ENCODE measurements at places on chromosomes 13 and 19.

GRCh38 chr13:87094646-87095045, 576.5 kb upstream of the SLITRK5 start:
- no peak for DNase-seq

DNA sequence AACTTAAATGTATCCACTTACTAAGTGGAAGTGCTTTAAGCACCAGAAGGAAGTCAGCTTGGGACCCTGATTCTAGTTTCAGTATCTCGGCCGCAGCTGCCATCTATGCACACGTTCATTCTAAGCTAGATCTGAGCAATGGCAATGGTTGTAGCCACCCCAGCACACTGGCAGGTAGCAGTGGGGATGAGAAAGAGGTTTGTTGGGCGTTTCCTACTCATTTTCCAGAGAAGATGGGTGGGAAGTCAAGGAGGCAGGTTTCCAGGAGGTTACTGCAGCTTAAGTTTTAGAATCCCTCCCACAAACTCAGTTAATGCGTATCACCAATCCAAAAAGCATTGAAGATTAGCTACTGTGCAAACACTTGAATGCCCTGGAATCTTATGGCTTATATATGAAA, 114.2 kb upstream of the TSC22D1 start:
- DNase-seq, result no peak

GRCh38 chr13:34698945-34699344, 243.1 kb upstream of the NBEA start:
- no peak for DNase-seq

GRCh38 chr19:1675633-1676350, 23.4 kb upstream of the TCF3 start:
- no peak for DNase-seq

GRCh38 chr13:29520671-29521070, 74.8 kb downstream of the SLC7A1 start:
- DNase-seq, result no peak

DNA sequence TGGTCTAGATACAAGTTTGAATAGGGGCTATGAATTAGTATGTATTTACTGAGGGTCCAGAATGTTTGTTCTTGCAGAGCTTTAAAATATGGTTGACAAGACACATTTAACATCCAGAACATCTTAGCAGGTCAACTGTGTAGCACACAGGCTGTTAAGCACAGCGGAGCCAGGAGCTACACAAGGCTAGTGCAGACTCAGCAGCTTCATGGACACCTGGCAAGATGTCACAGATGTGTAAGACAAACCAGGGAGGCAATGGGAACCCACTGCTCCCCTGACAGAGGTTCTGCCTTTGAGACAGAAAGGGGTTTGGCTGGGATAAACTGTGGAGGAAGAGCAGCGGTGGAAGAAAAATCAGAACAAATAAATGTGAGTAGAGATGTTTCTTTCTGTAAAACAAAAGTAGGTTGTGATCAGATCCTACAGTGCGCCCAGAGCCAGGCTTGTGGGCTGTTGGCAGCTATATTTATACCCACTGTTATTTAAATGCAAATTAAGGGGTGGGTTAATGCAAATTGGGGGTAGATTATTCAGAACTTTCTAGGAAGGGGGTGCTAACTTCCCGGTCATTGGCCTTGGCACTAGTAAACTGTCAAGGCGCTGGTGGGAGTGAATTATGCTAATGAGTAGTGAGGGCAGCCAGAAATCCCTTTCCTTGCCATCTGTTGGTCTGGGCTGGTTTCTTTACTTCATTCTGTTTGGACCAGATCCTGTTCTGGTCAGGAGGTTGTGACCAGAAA, 33.0 kb downstream of the MIPEP start:
- no peak for DNase-seq

- no peak for DNase-seq
Measured at GRCh38 chr19:5789351-5789761, 1.6 kb downstream of the DUS3L start.

DNA sequence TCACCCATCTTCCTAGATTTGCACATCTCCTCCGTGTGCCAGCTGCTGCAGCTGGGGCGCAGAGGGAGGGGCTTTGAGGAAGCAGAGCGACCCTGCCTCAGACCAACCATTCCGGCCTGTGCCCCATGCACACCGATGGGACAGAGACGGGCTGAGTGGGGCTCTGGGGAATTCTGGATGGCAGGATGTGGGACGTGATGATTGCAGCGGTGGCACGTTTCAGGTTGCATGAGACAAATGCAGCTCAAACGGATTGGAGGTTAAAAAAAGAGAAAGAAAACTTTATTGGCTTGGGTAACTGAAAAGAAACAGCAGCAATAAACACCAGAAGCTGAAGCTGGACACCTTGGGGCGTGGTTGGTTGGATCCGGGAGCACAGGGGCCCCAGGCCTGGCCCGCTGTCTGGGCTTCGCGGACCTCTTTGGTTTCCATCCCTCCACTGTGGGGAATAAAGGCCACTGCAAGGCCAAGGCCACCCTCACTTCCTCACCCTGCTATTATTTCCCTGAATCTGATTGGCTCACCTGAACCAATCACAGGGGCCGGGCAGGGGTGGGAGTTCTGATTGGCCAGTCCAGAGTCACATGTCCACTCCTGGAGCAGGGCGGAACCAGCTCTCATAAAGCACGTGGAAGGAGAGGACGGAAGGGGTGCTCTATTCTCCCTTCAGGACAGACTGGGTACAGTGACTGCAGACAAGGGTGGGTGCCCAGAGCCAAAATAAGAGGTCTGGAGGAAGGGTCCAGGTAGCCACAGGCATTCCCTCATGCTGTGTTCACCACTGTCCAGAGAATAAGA, 6.1 kb upstream of the ZNF787 start:
- DNase-seq, result no peak

DNA sequence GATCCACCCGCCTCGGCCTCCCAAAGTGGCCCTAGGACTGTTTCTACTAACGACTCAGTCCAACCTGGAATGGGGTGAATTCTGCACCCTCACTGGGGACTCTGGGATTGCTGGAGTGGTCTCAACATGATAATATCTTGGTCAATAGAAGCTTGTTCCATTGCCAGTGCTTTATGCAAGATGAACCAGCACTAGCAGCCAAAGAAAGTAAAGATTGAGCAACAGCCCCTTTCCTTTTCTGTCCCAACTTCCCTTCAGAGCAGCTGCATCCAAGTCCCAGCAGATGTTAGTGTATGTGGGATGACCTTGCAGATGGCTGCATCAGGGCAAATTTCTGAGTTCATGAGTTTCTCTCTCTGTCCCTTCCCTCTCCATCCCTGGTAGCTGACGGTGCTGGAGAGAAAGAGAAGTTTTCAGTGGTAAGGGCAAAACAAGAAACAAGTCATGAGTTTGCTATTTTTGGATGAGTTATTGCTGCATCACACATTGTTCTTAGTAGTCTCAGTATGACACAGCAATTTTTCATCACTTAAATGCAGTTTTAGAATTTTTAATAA, 183.6 kb upstream of the EDNRB start:
- DNase-seq, result no peak

DNA sequence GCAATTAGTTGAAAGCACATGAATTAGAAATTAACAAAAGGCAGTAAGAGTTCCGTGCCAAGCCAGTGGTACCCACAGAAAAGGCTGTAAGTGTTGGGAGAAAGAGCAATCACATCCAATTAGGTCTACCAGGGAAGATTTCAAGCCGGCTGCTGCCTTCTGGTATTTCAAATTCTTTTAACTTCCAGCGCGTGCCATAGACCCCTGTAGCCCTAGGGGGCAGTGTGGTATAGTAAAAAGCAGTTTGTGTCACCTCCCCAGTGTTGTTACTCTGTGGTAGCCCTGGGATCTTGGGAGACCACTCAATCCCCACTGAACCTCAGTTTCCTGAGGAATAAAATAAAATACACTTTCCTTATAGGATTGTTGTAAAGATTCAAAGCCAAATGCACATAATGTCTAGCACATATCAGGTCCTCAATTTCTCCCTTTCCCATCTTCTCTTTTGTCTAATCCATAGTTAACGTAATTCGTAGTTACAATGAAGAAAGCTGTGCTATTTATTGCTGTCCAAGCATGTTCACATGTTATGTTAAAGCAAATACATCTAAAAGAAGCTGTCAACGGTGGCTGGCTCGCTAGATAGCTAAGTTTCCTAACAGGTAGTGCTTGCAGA, 230.2 kb downstream of the TDRD3 start:
- DNase-seq, result peak; percentile 10
